Fibroblast of skin of right quadriceps (primary cell): ENCODE measurements at places on chromosomes 16 and 17.

DNA sequence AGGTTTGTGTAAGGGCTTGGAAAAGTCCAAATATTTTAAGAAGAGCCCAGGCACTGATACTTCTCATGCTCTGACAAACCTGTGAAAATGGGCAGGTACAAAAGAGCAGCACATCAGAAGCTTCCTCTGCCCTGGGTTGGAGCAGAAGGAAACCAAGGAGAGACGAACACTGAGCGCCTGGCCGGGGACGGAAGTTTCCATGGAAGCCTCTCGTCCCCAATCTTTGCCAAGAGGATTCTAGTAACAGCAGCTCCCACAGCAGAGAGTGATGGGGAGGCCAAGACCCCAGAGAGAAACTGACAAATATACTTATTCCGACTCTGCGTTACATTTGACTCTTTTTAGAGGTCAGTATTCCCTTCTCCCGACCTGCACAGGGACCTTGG, 268.5 kb downstream of the C16orf95 start:
- no peak for DNase-seq

DNA sequence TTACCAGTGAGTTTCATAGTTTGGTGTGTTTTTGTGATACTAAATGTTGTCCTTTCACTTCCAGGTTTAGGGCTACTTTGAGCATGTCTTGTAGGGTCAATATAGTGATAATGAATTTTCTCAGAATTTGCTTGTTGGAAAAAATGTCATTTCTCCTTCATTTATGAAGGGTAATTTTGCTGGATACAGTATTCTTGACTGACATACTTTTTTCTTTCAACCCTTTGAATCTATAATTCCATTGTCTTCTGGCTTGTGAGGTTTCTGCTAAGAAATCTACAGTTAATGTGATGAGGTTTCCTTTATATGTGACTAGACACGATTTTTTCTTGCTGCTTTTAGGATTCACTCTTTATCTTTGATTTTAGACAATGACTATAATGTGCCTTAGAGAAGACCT, 219.3 kb downstream of the BCAS3 start:
- DNase-seq, result no peak

DNA sequence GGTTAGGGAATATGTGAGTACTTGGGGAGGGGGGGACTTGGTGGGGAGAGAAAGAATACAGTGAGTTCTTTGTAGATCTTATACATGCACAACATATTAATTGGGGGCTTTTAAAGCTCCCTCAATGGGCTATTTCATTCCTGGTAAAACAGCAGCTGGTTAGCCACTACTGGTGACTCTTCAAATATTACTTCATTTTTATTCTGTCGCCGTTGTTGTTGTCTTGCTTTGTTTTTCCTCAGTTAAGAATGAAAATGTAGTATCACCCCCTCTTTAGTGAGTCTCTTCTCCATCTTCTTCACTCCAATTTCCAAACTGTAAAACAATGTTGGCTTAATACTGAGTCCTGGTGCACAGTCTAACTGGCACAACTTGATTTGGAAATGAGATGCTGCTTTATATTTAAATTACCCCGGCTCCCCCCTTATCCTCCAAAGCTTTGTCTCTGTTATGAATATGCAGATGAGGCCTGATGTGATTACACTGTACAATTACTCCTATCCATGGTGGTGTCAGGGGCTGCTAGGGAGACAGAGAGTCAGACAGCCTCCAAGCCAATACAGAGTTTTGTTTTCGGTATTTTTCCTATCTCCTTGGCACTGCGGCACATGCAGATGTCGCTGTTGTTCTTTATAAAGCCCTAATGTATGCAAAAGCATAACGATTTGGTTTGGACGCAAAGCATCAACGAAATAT, 256.9 kb upstream of the PMFBP1 start:
- DNase-seq, result no peak

DNA sequence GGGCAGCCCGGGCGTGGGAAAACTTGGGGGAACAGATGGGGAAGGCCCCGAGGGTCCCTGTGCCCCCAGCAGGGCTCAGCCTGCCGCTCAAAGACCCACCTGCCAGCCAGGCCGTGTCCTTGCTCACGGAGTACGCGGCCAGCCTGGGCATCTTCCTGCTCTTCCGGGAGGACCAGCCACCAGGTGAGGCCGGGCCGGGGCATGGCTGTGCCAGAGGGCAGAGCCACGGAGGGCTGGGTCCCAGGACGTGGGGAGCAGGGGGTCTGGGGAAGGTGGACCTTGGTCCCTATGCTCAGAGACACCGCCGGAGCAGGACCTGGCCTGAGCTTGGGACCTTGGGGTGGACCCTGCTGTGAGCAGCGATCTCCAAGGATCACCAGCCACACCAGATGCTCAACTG, 509 bp downstream of the ADAD2 start:
- DNase-seq, result no peak

GRCh38 chr17:27351759-27352158, 57.8 kb downstream of the WSB1 start:
- peak; percentile 74 for DNase-seq

DNA sequence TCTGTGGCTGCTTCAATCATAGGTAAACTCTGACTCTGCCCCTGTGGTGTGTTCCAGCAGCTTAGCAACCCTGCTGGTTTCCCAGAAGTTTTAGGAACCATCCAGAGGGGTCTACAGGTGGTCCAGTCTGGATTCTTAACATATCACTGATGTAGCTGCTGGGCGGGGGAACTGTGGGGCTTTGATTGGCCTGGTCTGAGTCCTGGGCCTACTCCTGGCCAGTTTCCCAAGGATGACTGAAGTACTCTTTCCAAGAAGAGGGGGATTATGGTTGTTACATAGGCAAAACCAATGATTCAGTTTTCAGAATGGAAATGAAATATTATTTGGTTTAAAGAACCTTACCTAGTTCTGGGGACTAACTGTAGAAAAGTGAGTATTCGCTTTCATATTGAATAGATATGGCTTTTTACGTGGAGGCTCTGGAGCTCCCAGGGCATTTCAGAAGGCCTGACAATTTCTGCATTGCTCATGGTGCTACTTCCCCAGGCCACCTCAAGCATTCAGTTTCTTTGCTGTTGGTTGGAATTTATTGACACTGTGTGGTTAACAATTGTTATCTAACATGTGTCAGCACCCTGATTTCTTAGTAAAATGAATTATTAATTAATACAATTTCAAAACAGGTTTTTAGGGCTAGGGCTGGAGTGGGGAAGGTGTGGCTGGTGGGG, 38.4 kb downstream of the EPN2 start:
- no peak for DNase-seq

DNA sequence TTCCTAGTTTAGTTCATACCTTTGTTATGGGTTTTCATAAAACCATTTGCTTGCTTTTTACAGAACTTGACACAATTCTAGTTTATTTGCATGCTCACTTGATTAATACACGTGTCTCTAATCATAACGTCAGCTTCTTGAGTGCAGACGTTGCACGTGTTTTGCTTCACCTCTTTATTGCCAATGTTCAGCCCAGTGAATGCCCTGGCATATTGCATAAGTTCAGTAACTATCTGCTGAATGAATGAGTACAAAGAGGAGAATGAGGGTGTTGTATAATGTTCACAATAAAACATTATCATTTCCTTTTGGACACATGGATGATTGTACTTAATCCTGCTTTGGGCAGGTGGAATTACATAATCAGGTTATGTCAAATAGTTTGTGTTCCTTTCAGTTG, 519.8 kb downstream of the HS3ST4 start:
- no peak for DNase-seq

GRCh38 chr17:77888242-77889134, 70.0 kb upstream of the TNRC6C start:
- DNase-seq, result no peak

DNA sequence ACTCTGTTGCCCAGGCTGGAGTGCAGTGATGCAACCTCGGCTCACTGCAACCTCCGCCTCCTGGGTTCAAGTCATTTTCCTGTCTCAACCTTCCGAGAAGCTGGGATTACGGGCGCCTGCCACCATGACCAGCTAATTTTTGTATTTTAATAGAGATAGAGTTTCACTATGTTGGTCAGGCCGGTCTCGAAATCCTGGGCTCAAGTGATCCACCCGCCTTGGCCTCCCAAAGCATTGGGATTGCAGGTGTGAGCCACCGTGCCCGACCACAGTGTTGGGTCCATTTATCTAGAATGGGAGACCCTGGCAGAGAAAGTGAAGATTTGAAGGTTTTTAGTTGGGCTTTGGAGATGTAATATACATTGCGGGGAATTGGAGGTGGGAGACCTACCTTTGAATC, 70.1 kb downstream of the SNX29 start:
- no peak for DNase-seq

DNA sequence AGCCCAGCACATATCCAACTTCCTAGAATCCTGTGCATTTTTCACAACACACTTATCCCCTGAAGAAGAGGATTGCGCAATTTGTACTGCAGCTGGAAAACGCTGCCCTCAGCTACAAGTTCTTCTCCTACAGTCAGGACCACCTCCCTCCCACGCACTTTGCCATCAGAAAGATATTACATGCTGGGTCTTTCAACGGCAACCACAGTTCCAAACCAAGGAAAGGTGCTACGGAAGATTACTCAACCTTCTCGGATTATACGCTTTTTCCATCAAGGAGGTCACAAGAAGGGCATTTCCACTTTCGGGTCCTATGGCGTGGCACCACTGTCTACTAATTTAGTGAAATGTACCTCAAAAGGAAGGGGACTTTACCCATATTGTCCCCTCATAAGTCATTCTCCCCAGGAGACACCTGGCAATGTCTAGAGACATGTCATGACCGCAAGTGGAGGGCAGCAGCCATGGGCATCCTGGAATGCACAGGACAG, 35.2 kb downstream of the USP7 start:
- DNase-seq, result no peak

DNA sequence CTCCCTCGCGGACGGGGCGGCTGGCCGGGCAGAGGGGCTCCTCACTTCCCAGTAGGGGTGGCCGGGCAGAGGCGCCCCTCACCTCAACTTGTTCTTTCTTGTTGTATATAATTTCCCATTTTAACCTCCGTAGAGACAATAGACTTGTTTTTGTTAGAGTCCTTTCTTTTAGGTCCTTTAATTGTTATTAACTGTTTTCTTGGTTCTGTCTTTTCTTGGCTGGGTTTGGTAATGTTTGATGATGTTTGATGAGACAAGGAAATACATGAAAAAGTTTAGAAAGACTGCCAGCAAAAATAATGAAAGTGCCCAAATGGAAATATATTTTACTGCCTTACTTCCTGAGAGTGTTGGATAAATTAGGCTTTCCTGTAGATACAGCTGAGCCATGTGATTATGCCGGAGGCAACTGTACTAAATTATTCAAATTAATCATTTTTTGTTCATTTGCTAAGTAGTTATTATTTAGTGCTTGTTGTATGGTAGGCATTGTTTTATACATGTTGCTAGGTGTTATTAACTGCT, 30.9 kb downstream of the PRPSAP2 start:
- no peak for DNase-seq

- no peak for DNase-seq
These were observed 100.7 kb downstream of the MARF1 start for GRCh38 chr16:15542261-15542660.

- peak; percentile 17 for DNase-seq
These were observed 631 bp downstream of the NXPH3 start for GRCh38 chr17:49576088-49576916.

DNA sequence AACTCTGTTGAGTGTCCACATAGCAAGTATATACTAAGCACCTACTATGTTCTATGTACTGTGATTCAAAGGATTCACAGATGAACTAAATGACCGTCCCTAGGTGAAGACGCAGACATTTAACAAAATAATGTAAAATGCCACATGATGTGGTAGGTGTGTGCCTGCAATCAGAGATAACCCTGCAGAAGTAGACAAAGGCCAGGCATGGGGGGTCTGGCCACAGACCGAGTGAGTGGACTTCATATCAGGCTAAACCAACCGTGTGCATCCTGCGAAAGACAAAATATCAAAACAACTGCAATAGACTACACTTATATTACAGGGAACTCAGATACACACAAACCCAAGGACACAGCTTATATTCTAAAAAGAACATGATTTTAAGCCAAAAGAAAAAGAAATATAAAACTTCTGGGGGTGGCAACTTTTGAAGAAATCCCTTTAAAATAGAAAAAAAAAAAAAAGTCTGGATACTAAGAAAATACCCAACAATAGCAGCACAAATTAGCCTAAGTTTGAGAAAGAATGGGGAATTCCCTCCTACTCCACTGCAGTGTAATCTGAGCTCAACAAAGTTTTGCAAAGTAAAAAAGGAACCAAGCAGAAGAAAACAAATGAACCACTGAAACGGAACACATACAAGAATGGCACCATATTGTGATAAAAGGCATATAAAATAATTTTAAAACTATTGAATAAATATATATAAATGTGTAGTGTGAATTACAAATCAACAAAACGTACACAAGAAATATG, 12.3 kb downstream of the HSDL1 start:
- no peak for DNase-seq

- DNase-seq, result peak; percentile 63
These were observed 102.6 kb upstream of the CREBBP start for GRCh38 chr16:3983081-3983520.

DNA sequence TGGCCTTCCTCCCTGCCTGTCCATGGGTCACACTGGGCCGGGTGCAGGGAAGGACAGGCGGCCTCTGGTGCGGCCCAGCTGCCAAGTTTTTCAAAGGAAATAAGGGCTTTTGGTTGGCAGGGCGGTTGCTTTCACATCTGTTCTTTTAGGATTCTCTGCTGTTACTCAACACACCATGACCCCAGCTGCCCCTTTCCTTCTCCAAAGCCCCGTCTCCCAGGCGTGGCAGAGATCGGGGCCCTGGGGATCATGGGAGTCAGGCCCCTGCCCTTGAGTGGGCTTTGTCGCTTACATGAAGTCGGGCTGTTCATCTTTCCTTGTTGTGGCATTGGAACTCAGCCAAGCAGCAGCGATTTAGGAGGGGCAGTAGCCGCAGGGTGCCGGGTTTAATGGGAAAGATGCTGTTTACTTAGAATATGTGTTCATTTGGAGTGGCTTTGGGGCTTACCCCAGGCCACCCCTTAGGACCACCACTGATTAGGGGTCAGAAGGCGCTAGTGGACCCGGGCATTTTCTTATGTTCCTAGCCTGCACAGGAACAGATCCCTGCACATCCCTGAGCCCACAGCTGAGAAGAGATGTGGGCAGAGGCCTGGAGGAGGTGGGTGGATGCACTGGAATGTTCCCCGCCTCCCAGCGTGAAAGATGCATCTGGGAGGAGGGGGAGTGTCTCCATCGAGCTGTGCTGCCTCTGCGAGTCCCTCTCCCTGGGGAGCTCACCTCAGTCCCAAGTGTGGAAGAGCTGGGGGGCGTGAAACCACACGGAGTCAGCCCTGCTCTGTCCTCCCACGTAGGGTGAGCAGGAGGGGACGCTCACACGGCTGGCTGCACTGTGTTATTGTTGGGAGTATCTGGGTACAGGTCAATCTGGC, 6.8 kb upstream of the ADCY7 start:
- DNase-seq, result peak; percentile 45

DNA sequence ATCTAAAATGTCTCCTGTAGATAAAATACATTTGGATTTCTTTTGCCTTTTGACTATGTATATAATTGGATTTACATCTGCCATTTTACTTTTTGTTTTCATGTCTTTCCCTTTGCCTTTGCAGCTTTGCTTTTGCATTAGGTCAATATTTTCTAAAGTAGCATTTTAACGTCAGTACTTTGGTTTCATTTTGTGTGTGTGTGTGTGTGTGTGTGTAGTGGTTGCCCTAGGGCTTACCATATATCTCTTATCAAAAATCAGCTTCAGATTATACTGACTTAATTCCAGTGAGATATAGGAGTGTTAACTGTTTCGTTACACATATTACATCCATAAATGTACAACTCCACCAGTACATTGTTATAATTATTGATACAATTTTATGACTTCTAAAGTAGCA, 26.1 kb downstream of the AKTIP start:
- no peak for DNase-seq

- no peak for DNase-seq
These were observed 40.2 kb downstream of the C16orf87 start for GRCh38 chr16:46790599-46791270.
